Upper lobe of right lung (tissue), 1 donor: ENCODE measurements at places on chromosomes 1 and 21. TPM values are rescaled to one million over a fixed set of nuclear protein-coding genes. Genes with fewer than 3 reads are reported as not detected.

KDF1 gene
- 10.5 TPM for total RNA-seq

RPE65 gene
- total RNA-seq = not detected

OR2L13 gene
- not detected for total RNA-seq

MROH7 gene
- 3.6 TPM for total RNA-seq

MEAF6 gene
- total RNA-seq = 64.5 TPM

ISG20L2 gene
- 28.3 TPM for total RNA-seq

DDAH1 gene
- total RNA-seq = 51.3 TPM

- DNase-seq = no peak
These were observed 155.2 kb downstream of the GABPA start for GRCh38 chr21:25890001-25890400.

DNA sequence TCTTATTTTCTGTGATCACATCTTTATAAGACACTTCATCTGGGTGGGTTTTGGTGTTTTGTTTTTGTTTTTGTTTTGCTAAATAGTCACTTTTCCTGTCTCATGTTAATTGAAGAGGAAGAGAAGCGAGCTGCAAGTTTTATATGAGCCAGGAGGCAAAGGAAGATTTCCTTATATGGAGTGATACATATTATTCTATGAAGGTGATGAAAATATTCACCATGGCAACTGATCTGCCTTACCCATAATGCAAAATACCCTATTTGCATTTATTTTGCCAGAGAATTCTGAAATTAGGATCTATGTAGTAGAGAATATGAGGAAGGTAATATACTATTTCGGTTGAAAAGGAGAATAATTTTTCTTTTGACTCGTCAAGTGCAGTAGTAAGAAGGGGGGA lies 13.9 kb downstream of the CXADR start:
- DNase-seq = no peak

DNA sequence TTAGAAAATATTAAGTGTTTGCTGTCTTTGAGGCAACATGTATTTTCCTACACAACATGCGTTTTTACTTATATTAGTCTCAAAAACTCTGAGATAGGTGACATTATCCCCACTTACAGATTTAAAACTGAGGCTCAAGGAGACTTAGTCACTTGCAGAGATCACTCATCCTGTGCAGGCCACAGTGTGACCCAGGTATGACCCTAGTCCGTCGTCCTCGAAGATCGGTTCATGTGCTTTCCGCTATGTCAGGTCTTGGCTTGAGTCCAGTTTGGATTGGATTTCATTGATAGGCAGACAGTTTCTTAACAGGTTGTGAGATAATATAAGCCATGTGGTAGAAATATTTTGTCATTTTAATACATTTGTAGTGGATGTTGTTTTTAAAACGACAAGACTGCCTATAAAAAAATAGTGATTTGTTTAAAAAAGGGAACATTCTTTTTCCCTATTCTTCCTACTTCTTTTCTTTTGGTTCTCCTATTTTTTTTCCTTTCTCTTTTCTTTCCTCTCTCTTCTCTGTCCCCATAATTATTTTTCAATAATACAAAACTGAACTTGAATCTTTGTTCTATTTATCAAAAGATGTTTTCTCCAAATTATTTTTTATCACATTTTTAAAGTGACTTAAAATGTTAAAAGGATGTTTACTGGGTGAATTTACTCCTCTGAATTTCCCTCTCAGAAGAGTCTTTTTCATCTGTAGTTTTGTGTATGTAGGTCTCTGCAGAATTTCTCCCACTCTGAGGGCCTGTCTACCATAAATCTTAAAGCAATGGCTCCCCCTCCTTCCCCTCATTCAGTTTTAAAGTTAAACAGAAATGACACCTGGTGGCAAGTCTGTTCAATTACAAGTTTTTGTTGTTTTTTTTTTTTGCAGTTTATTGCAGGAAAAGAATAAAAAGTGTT lies 81.8 kb downstream of the PHTF1 start:
- DNase-seq = no peak

DNA sequence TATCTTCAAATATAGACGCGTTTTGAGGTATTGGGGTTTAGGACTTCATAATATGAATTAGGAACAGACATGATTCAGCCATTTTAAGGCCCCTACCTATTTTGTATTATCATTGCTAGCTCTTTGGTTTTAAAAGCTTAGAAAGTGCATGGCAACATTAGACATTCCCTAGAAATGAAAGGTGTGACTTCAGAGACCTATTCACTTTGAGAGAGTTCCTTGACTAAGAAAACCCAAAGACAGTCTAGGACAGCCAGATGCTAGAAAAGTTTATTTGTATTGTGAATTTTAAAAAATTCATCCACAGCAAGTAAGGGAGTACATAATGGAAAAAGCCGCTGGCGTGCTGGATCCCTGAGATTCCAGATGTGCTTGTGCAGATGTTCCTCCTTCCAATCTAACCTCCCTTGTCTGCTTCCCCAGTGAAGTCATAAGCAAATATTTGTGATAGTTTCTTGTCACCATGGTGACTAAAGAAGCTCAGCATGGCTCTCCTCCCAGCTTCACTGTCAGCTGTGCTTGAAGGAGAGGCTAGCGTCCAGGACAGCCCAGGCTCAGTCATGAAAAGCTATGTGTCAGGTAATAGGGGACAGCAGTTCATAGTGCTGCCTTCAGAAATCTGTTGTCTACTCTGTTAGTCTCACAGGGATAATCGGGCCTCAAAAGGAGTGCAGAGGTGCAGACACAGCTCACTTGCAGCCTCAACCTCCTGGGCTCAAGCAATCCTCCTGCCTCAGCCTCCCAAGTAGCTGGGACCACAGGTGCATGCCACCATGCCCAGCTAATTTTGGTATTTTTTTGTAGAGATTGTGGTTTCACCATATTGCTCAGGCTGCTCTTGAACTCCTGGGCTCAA lies 34.8 kb downstream of the KPNA6 start:
- no peak for DNase-seq

- DNase-seq = no peak
These were observed 96.6 kb upstream of the TNR start for GRCh38 chr1:175839779-175840669.

DNA sequence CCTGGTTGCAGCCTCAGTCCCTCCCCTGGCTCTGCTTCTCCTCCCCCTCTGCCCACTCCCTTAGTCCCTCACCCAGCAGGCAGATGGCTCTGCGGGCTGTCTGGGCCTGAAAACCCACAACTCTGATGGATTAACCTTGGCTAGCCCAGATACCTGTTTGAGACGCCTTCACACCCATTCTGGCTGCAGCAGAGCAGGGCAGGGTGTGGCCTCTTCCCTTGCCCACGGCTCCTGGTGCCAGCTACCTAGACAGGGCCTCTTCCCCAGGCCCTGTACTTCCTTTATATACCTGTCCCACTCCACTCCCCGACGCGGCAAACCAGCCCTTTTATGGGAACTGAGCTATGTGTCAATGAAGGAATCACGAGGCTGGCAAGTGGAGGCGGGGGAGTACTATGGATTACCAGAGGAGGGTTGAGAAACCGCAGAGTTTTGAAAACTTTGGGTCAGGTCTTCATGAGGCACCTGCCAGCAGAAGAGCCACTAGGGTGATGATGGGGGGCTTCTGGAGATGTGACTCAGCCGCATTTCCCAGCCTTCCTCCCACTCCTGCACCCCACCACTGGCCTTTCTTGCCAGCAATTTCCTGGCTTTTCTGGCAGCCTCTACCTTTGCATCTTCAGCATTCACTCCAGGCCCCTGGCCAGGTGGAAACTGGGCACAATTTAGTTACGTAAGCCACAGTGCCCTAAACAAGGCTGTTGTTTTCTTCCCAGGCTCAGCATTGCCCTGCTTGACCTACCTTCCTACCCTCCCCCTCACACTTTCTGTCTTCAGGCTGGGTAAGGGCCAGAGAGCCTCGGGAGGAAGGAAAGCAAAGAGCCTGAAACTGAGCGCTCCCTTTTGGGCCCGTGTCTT lies at the start of gene CHI3L1:
TSS of gene CHI3L1 (minus strand) at position 259 of the 858 bp plus-strand sequence. CDS start at position 178, 81 bp downstream.
- peak; percentile 85 for DNase-seq

- no peak for DNase-seq
These were observed 32.0 kb downstream of the VTCN1 start for GRCh38 chr1:117178756-117179155.

DNA sequence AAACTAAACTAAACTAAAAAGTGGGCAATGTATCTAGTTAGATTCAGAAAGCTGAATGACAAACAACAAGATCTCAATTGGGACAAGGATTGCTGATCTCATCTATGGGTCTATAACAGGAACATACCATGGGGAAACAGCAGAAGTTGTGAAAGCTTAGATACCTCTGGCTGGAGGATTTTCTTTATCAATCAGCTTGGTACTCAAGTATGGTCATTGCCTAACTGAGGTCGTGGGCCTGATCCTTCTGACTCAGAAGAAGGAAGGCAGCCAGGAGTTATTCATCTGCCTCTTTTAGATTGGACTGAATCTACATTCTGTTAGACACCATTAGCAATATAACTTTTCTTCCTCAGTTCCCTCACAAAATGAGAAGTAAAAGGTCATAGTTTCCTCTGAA lies 39.7 kb downstream of the DNTTIP2 start:
- no peak for DNase-seq

DNA sequence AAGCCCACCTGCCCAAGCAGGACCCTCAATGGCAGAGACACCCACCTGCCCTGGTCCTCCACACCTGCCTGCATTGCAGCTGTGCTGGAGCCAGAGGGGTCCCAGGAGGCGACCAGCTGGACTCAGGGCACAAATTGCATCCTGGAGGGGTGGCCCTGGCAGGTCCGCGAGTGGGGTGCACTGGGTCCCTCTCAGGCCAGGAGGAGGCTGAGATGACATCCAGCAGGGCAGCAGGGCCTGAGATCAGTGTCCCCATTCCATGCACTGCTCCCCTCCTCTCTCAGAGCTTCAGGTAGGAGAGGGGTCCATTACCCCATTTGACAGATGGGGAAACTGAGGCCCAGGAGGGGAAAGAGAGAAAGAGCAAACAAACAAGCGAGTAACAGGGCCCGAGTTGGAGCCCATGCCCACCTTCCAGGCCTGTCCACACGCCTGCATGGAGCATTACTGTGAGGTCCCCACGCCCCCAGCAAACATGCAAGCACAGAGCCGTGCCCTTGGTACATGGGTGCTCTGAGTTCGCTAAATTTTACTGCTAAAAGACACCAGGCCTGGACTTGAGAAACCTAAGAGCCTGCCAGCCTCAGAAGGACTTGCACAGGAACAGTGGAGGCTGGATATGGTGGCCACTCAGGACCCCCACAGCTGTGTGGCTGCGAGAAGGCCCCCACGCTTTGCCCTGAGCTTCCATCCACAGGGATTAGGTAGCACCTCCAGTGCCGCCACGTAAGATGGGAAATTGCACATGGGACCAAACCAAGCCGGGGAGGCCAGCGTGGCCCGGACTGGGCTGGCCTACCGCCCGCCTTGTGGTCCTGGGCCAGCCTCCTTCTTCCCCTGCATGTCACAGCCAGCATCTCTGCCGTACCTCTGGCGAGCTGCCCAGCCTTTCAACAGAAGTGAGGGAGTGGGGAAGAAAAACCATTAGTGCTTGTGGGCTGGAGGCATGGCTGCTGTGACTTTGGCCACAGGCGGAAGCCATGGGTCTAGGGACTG lies 7.4 kb downstream of the WNT3A start:
- peak; percentile 55 for DNase-seq

GRCh38 chr1:25735956-25736529 lies 64.0 kb upstream of the SELENON start:
- peak; percentile 25 for DNase-seq

GRCh38 chr1:183330335-183330734 lies 87.8 kb downstream of the NMNAT2 start:
- no peak for DNase-seq
